T-helper 1 cell (primary cell): ENCODE measurements at places on chromosomes 11 and 22.
A peak's percentile ranks its signal among the peaks of the same experiment; 100 is the strongest.

DNA sequence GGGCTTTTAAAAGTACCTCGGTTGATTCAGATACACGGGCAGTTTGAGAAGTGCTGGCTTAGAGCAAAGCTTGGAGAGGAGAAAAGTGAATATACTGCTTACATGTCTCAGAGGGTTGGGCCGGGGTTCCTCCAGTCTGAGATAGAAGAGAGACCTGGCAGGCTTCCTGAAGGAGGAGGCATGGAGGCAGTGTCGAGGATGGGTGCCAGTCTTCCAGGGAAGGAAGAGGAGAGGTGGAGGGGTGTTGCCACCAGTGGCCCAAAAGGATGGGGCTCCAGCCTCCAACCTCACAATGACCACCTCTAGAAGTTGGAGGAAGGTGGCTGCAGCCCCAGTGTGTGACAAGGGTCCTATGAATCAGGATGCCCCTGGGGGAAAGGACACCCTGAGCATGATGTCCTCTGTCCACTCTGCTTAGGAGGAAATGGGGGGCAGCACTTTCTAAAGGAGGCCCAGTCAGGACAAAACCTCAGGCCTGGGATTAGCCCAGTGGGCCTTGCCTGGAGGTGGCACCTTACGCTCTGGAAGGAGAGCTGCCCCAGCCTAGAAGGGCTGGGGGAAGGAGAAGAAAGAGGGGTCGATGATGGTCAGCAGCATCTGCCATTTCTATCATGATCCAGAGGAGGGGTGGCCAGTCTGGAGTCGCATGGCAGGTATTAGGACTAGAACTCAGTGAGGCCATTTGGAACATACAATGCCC is 65.2 kb downstream of the CD82 start:
- no peak for DNase-seq

GRCh38 chr11:19723572-19724342 is 11.1 kb downstream of the NAV2 start:
- DNase-seq, result peak; percentile 84

DNA sequence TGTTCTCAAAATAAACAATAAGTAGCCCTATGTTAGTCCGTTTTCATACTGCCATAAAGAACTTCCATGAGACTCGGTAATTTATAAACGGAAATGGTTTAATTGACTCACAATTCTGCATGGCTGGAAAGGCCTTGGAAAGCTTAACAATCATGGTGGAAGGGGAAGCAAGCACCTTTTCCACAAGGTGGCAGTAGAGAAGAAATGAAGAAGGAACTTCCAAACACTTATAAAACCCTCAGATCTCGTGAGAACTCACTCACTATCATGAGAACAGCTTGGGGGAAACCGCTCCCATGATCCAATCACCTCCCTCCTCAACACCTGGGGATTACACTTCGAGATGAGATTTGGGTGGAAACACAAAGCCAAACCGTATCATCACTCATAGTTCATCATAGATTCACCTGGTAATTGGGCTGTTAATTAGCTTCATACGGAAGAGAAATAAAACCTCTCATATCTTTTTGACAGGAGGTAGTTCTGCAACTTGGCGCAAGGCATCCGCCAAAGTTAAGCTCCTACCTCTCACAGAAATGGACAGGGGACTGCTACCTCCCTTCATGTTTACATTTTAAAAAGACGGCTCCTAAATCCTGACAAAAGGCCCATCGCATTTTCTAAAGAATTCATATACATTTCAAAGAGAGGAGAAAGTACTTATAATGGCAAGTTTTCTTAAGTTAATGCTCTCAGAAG is 49.0 kb downstream of the MUC15 start:
- no peak for DNase-seq

GRCh38 chr11:17003426-17003825 is 10.8 kb downstream of the PLEKHA7 start:
- no peak for DNase-seq

DNA sequence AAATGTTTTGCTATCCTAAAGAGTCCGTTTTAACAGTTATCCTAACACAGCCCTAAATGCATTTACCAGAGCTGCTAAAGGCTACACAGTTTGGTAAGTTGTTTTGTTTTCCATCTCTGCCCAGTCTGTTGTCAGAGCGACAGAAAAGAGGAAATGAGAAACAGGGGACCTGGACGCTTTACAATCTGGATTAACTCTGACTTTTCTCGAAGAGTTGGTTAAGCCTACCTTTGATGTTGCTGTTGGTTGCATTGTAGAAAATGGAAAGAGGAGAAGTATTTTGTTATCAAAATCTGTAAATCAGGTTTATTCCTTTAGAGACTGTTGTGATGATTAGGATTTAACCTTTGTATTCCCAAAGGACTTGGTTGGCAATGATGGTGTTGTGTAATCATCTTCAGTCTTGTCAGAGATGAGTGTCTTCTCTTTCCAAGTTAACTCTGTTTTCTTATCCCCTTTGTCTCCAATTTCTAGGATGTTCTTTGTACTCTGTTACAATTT is 481 bp downstream of the ANGPTL5 start:
- DNase-seq, result no peak

DNA sequence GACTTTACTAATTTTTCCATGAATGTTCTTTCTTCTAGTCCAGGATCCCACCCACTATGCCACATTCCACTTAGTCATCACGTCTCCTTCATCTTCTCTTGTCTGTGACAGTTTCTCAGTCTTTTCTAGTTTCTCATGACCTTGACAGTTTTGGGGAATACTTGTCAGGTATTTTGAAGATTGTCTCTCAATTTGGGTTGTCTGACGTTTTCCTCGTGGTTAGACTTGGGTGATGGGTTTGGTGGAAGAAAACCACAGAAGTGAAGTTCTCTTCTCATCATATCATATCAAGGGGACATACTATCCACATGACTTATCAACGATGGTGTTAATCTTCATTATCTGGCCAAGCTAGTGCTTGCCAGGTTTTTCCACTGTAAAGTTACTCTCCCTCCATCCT is 102.4 kb downstream of the LRRC32 start:
- no peak for DNase-seq

GRCh38 chr11:95512682-95513081 is 276.9 kb downstream of the FAM76B start:
- DNase-seq, result no peak

- DNase-seq, result peak; percentile 51
These were observed 10.7 kb upstream of the NLRP6 start for GRCh38 chr11:267491-267994.
